ENCODE measurements at places on chromosomes 6 and 20.

- ATAC-seq, result no peak
Measured at GRCh38 chr6:166145751-166146150, 21.9 kb downstream of the TBXT start.

DNA sequence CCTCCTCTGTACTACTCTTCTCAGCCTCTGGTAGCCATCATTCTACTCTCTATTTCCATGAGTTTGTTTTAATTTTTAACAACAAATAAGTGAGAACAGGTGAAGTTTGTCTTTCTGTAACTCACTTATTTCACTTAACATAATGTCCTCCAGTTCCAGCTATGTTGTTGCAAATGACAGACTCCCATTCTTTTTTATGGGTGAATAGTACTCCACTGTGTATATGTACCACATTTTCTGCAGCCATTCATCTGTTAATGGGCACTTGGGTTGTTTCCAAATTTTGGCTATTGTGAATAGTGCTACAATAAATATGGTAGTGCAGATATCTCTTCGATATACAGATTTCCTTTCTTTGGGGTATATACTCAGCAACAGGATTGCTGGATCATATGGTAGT lies 73.7 kb upstream of the TNFRSF21 start:
- ATAC-seq, result no peak

GRCh38 chr6:104483225-104483834 lies 376.4 kb downstream of the HACE1 start:
- ATAC-seq, result no peak

GRCh38 chr6:22152841-22153240 lies 144.0 kb downstream of the PRL start:
- no peak for ATAC-seq

DNA sequence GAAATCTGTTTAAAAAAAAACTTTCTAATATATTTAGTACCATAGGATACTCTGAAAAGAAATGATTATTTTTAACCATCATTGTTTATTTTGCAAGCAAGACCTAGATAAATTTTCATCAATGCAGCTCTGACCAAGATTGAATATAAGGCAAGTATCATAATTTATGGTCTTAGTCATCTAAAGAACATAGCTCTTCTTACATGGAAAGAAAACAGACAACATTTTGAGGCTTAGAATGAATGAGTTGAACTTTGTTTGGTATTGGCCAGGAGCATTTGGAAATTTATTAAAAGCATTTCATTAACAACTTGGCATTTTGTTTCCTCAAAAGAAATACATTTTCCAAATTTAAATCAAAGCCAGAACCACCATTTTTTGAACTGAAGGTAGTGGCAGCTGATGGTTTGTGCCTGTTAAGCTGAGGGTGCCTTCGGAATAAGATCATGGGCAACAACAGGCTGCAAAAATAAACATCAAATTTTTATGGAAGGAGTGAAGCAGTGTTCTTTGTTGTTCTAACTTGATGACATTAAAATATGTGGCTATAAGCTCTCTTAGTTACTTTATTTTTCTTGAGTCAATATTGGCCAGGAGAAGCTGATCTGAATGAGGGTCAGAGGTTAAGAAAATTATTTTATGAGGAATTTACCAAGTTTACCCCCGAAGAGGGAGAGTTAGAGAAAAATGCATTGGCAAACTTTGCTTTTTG lies 6.7 kb upstream of the ATXN1 start:
- ATAC-seq, result no peak

DNA sequence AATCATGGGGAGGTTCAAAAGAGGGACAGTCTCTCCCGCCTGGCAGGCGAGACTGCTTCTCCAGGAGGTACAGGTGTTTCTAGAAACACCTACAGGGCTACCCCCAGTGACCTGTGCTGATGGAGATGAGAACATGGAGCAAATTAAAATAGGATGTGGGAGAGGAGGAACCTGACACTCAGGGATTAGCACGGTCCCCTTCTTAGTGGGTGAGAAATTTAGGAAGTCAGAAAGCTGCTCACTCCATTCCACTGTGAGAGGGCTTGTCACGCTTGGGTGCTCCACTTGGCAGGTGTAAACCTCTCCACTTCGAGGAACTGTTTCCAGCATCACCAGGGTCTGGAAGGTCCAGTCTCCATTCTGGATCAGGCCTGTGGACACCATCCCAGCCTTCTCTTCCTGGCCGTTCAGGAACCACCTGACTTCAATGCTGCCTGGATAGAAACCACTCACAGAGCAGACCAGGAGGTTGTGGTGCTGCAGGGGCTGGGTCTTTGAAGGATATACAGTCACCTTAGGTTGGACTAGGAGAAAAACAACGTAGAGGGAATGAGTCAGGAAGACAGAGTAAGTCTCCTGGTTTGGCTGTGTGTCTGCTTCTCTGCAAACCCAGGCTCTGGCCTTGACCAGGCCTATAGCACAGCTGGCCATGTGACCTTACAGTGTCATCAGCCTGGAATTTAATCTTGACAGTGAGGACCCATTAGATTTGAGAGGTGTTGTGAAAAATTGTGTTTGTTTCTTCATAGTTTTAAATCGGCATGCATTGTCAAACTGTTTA lies 8.1 kb downstream of the HLA-DRB1 start:
- no peak for ATAC-seq

- ATAC-seq, result no peak
Measured at GRCh38 chr20:19712721-19713260, 45.3 kb upstream of the RIN2 start.

DNA sequence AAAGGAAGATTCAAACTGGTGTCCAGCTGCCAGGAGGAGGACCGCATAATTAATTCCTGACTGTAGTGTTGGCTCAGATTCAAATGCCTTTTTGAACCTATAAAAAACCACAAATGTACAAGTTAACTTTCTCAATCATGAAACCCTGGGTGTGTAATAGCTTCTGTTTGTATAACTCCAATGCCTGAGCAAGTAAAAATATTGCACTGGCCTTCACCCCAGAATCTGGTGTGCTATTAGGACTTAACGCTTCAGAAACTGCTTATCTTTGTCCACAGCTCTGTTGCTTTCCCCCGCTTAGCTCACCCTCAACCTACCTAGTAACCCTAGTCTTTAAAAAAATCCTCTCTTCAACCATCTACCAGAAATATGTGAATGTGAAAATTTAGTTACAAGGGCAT lies 119.1 kb upstream of the MAP7 start:
- ATAC-seq, result no peak

DNA sequence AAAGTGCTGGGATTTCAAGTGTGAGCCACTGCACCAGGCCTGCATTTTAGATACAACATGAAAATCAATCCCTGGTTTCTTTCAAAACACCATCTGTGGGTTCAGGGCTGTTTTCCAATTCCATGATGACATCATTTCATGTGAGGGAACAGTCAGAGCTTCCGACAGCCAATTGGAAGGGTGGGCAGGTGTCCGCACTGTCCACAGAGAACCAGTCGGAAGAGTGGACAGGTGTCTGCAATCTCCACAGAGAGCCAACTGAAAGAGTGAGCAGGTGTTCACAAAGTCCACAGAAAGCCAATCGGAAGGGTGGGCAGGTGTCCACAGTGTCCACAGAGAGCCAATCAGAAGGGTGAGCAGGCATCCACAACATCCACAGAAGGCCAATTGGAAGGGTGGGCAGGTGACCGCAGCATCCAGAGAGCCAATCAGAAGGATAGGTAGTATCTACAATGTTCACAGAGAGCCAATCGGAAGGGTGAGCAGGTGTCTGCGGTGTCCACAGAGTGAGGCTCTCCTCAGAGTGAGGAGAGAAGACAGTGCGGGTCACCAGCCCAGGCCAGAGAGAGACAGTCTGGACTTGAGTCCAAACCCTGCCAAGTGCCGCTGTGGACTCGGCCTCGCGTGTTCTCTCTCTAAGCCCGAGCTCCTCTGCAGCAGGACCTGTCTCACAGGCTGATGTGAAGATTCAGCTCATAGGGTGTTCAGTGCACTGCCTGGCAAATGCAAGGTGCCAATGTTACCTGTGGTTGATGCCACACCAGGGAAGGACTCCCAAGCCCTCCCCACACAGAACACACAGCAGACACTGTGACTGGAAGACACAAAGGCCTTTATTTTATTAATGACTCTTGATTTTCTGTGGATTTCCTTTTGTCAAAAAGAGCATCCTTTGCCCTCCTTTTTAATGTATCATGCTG lies 57.3 kb downstream of the DLL1 start:
- ATAC-seq, result no peak

DNA sequence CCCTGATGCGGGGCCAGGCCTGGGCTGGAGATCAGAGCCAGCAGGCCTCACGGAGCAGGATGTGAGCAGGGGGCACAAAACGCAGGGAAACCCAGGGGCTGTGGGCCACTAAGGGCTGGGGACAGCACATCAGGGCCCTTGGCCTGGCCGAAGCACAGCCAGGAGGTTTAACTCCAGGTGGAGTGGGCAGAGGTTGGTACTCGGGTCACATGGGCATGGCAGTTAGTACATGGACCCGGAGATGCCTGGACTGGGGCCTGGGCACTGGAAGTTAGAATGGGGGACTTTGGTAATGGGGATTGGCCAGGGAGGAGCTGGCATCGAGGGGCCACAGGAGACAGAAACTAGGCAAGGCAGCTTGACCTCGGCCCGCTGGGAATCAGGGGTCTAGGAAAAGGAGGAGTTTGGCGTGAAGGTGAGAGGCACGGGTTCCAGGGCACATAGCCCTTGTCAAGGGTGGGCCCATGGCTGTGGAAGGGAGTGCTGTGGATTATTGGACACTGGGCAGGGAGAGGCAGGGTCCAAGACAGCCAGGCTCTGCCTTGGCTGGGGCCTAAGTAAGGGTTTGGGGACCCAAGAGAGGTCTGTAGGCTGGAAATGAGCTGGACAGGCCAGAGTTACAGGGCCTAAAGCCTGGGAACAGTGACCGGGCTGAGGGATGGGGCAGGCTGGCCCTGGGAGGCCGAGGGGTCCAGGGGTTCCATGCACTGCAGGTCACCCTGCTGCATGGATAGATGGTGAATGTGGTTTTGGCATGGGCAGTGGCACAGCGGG lies 41.6 kb upstream of the CD93 start:
- ATAC-seq, result no peak

All from activated T-helper 17 cell treated with anti-CD3 and anti-CD28 coated beads, Interleukin-2, amount 50 U/mL, for 72 hours (primary cell).